ENCODE measurements at places on chromosomes 4 and X. TPM values are rescaled to one million over a fixed set of nuclear protein-coding genes. Genes with fewer than 3 reads are reported as not detected.

GRCh38 chr4:24792552-24792951, 2.8 kb upstream of the SOD3 start:
- DNase-seq, result no peak

GRCh38 chrX:130975947-130976346, 72.9 kb upstream of the ENOX2 start:
- DNase-seq, result peak; percentile 57

GRCh38 chr4:140044337-140044902, 109.6 kb downstream of the MAML3 start:
- DNase-seq, result no peak

- DNase-seq, result no peak
Observed at GRCh38 chrX:125505207-125505606, 185.5 kb downstream of the TEX13C start.

GRCh38 chrX:109857584-109858228, 124.6 kb upstream of the ACSL4 start:
- DNase-seq, result no peak

Gene SOD3
- not detected for total RNA-seq

DNA sequence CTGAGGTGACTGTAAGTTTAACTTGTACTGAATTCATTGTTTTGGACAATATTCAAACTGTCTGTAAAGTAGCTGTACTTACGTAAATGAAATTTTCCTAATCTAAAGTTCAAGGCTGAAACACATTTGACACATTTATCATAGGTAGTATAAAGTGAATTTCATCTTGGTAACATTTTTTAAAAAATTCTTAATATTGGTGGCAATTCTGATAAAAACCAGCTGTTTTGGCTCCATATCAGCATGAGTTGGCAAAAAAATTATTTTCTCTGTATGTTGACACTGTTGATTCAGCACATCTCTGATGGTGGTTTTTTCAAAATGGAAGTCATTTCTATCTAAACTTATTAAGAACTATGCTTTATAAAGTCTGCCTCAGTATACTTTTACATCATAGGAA, 30.9 kb downstream of the CXorf58 start:
- DNase-seq, result no peak

GRCh38 chr4:5970381-5971077, 47.7 kb downstream of the C4orf50 start:
- no peak for DNase-seq

DNA sequence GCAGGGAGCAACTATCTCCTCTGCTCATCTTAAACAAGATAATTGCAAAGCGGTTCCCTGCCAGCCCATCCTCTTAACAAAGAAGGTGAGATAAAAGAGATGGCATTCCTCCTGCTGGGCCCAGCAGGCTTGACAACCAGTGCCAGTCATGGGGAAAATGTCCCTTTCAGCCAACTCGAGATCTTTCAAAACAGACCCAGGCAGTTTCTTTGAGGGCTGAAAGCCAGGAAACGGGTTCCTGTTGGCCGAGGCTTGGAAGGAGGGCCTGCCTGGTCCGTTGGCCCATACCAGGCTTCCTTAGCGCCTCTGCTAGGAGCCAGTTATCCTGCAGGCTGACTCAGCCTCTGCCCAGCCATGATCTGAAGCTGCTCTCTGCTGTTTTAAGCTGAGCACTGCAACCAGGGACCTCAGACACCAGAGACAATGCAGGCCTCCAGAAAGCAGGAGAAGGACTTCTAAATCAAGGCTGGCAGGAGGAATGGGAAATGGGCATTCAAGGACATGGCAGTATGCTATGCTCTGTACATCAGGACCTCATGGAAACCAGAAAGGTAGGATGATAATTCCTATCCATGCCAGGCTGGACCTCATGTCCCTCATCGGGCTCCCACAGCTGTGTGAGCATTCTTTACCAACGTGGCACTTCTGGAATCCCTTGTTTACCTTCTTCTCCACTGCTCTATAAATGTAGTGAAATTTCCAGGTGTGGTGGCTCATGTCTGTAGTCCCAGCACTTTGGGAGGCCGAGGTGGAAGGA, 42.4 kb upstream of the SLC2A9 start:
- no peak for DNase-seq

Gene DACH2
- not detected for total RNA-seq

GRCh38 chrX:48919360-48919841, 577 bp upstream of the PIM2 start:
- DNase-seq, result no peak

- DNase-seq, result no peak
Observed at GRCh38 chr4:153684971-153685371, 891 bp downstream of the TLR2 start.

DNA sequence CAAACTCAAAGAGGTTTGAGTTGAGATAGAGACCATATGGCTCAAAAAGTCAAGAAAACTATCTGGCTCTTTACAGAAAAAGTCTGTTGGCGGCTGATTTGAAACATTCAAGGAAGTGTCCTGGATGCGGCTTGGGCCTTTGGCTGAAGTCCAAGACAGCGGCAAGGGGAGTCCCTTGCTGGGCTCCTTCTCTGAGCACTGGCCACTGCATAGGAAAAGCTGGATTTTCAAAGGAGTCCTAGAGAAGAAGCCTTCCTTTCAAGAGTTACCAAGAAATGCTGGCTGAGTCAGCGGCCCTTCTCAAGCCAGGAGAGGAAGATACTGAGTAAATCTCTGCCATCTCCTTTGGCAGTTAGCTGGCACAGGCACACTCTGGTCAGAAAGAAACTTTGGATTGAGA, 12.1 kb downstream of the APLN start:
- DNase-seq, result no peak

DNA sequence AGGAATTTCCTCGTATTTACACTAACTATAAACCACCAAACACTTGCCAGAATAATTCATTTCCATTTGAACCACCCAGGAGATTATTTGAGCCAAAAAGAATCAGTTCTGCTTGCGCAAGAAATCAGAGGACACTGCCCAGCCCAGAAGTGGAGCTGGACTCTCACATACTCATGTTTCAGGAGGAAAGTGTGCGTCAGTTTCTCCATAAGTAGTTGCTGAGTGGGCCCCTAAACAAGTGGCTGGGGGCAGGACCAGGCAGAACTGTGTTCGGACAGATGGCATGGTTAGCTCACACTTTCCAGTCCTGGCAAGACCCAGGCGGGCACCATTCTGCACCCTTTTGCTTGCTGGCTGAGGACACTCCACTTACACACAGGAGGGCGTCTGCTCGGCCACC, 38.8 kb downstream of the BTC start:
- DNase-seq, result no peak

GRCh38 chrX:15674514-15674840, 9.9 kb upstream of the CLTRN start:
- DNase-seq, result no peak

DNA sequence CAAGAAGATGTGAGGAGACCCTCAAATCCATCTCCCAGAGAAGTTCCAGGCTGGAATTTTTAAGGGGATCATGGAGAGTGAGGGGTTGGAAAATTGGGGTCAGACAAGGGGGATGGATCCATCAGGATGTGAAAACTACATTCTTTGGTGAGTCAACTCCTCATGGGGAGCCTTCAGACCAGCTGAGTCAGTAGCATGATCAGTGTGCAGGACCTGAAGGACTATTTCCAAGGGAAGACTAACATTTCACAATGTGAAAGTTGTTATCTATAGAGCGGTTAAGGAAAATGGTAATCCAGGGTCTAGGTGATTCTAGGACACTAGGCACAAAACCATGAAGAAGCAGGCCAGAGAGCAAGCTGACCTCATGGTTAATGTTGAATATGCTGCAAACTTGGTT, 38.6 kb upstream of the CEP135 start:
- no peak for DNase-seq

- no peak for DNase-seq
Observed at GRCh38 chr4:131001371-131001770, 1905.4 kb downstream of the C4orf33 start.

- DNase-seq, result no peak
Observed at GRCh38 chrX:630612-631496, at the start of gene SHOX. TSS of gene SHOX (plus strand) at chrX:630791. CDS start at chrX:630898, 107 bp downstream.

GRCh38 chrX:45756557-45756956, 555.9 kb upstream of the DIPK2B start:
- peak; percentile 74 for DNase-seq

Gene POF1B
- total RNA-seq, result not detected

GRCh38 chr4:188287169-188287894, 148.1 kb downstream of the TRIML1 start:
- DNase-seq, result no peak

DNA sequence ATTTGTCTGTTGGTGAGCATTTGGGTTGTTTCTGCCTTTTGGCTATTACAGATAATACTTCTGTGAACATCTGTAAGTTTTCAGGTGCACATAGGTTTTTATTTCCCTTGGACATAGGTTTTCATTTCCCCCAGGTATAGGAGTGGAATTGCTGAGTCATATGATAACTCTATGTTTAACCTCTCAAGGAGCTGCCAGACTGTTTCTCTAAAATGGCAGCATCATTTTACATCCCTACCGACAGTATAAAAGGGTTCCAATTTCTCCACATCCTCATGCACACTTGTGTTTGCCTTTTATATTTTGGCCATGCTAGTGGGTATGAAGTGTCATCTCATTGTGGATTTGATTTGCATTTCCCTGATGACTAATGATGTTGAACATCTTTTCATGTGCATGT, 53.5 kb downstream of the TMEM164 start:
- no peak for DNase-seq

- DNase-seq, result no peak
Observed at GRCh38 chrX:275476-275966, 5.7 kb upstream of the PLCXD1 start.

Gene SSX2
- not detected for total RNA-seq

Gene SRPX
- 72.3 TPM for total RNA-seq

- DNase-seq, result peak; percentile 22
Observed at GRCh38 chrX:10326578-10326977, 169.8 kb downstream of the CLCN4 start.

DNA sequence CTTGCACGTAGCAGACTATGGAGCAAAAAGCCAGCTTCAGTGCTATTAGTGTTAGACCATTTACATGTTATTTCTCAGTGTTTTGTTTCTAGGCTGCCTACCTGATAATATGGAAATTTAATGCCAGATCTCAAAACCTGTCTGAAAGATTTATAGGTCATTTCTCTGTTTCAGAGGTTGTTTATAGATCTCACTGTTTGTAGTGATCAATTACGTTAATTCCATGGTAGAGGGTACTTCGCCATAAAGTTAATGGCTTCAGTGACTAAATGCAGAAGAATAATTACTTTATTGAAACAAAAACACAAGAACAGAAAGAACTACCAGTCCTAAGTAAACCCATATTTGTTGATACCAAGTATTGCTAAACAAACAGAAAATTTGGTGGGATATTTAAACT, 420.8 kb downstream of the ARHGAP24 start:
- no peak for DNase-seq

- no peak for DNase-seq
Observed at GRCh38 chrX:3791449-3791848, 78.0 kb upstream of the PRKX start.

DNA sequence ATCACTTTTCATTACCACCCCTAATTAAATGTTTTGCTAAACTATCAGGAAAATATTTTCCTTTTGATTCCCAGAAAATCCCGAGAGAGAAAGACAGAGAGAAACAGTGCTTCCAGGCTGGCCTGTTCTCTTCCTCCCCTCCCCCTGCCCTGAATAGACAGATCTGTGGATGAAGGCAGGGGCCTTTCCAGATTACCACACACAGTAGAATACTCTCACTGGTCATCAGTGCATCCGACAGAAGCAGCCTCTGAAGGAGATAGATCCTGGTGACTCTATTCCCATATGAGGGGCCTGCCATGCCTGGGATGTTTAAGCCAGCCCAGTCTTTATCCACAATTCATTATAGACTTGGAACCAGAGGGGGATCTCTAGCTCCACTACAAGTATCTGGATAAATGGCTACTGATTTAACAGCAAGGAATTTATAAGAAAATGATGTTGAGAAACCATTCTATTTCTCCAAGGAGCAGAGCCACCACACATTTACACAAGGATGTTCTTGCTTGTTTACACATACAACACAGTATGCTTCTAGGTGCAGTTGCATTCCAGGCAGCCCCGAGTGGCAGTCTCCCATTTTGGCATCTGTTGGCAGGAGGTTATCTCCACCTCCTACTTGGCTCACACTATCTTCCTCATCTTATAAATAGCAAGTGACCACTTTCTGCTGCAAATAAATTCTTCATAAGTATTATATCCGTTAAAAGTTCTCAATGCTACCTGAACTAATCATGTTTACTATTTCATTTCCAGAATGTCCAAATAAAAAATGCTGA, 115.8 kb downstream of the HS6ST2 start:
- DNase-seq, result no peak

Gene ANOS1
- total RNA-seq, result 6.6 TPM

All from H4 (cell line).